ENCODE measurements at places on chromosomes 13 and 19.

- DNase-seq = no peak
Measured at GRCh38 chr13:46799139-46799538, 2.2 kb upstream of the ESD start.

- no peak for DNase-seq
Measured at GRCh38 chr13:93227878-93228642, 1.5 kb downstream of the GPC6 start.

DNA sequence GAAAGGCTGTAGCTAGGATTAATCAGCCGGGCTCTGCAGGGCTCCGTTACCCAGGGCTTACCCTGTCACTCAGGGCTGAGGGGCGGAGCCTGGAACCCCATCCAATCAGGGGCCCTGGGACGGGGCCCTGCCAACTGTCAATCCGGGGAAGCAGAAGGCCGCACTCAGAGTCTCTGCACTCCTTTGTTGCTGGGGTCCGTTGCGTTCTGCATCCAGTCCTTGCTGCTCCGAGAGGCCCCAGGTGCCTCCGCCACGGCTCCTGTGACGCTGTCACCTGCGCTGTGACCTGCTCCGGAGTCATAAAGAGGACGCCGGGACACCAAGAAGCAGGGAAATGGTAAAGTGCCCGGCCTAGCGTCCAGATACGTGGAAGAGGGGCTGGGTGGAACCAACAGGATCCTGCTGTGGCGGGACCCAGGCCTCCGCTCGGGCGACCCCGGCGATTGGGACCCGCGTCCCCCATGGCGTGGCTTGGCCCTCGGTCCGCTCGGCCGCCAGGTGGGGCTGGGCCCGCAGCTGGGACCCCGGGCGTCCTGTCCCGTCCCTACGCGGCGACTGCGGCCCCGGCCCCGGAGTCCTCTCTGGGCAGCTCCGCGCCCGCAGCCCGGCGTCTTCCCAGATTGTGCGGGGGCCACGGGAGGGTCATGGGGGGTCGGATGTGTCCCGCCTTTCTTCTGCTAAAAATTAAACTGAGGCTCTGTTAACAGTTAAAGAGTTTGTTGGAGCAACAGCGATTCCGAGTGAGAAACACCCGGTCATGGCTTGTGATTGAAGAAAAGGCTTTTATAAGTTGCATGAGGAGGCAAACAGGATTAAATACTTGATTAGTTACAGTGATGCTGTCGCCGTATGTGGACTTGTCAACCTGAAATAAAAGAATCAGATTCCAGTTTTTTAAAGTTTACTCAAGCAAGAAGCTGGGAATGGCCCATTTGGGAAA, at the start of gene ZNF491:
Gene ZNF491 (plus strand): TSS at position 133 of the 940 bp plus-strand sequence. CDS start 7,431 bp downstream, outside the sequence.
- DNase-seq = peak; percentile 91

DNA sequence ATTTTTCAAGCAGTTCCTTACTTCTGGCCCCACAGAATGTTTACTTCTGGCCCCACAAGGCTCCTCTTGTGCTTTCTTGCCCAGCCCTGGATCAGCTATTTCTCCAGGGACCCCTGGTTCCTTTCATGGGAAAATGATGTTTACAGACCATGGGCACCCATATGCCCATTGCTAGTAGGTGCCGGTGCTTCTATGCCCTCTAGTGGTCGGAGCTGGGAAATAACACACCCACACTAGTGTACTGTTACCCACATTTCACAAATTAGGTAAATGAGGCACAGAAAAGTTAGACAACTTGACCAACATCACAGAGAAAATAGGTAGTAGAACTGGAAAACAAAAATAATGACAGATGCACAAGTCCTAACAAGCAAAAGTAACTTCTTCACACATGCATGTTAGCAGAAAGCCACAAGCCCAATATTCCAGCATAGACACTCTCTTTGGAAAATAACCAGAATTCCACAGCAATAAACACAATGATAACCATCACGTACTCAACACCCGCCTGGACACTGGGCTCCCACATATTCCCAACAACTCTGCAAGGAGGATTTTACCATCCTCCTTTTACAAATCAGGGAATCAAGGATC, 1.3 kb upstream of the CEACAM6 start:
- DNase-seq = peak; percentile 73

DNA sequence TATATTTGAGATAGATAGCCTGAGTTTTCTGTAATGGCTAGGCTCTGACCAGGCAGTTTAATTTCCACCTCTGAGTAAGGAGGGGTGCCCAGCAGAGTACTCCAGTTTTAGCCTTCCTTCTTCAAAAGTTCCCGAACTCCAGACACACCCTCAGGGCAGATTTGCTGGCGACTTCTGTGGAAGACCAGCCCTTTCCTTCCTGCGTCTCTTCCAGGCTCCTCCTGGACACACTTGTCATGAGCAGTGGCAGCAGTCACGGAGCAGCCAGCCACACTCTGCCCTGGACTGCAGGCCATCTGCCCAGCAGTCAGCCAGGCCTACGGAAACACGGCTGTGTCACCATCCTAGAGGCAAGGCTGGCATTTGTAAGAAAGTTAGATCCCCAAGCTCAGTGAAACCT, 6.6 kb upstream of the FLT1 start:
- no peak for DNase-seq

- no peak for DNase-seq
Measured at GRCh38 chr13:20521364-20522115, 4.1 kb downstream of the CRYL1 start.

DNA sequence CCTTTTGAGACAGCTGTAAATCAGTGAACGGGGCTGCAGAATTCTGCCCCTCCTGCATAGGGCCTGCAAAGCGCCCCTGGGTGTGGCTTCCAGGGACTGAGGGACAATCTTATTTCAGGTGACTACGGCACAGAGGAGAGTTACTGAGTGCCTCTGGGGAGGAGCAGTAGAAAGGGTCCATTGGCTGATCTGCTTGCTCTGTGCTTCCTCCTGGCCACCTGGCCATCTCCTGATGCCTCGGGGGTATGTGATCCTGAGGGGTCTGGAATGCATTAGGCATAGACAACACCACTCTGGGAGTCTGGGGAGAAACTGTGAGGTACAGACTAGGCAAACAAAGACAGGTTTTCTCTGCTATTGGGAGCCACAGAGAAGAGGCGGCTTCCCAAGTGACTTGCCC, 2.8 kb downstream of the KCTD15 start:
- no peak for DNase-seq

- no peak for DNase-seq
Measured at GRCh38 chr19:24046550-24046949, 40.4 kb upstream of the ZNF254 start.

DNA sequence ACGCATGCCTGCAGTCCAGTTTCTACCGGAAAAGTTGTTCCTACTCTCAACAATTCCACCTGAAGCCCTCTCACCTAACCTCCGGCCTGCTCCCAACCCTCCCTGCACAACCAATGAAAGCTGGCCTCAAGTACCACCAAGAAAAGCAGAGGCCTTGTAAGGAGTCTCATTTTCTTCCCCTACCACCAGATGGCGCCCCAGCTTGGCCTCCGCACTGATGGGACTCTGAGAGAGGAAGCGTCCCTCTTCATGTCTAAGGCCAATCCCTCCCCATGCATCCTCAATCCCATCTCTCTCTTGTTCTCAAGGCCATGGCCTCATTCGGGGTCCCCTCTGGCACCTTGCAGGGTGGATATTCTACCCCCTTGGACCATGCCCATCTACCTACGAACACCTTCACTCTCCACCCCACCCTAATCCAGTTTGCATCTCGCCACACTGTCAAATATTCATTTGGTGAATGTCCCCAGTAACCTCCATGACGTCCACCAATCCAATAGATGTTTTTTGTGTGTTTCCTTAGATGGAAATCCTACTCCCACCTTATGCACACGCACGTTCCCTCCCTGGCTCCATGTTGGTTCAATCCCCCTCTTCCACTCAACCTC, 412.8 kb downstream of the ZNF536 start:
- DNase-seq = peak; percentile 50

- no peak for DNase-seq
Measured at GRCh38 chr19:4347521-4347920, 4.2 kb downstream of the MPND start.

DNA sequence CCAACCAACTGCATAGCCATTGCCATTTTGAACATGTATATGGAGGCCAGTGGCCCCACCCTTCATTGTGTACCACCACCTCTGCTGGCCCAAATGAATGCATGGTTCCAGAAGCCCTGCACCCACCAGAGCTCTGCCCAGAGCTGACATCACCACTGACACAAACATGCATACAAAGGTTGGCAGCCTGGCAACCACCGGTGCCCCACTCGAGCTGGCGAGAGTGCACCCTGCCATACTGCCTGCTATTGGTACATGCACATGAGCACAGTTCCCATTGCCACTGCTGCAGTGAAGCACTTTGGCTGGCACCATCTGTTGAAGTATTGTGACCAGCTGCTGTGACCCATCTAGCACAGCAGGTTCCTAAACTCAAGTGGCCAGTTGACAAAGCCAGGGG, 1564.9 kb downstream of the OLFM4 start:
- no peak for DNase-seq

GRCh38 chr19:18073197-18073596, 13.5 kb downstream of the IL12RB1 start:
- no peak for DNase-seq

DNA sequence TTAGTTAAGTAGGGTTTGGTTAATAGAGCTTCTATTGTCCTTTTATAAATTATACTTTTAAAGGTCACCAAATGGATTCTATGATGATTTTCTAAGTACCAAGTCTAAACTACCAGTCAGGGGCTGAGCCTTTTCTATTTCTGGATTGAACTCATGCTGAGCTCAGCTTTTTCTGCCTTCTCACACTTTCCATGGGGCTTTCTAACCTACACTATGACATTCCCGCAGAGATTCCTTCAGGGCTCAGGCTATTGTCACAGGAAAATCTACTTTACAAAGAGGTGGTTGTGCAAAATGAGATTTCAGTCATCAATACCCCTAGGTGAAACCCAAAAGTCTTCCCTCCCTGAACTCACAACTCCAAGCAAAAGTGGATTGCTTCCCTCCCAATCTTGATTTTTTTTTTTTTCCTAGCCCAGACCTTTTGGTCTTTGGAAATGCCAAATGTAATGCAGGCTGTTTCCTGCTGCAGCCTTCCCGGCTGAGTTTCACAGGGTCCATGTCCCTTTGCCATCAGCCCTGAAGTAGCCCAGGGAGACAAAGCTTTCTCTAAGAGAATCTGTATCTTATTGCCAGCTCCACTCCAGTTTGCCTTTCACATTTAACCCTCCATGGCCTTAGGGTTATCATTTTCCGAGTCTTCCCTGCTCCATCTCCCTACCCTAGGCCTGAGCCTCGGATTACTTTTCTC, 13.6 kb downstream of the C13orf42 start:
- DNase-seq = no peak

- DNase-seq = no peak
Measured at GRCh38 chr13:90690458-90691080, 656.9 kb upstream of the MIR17HG start.

- DNase-seq = no peak
Measured at GRCh38 chr19:31160336-31160926, 188.8 kb downstream of the TSHZ3 start.

- no peak for DNase-seq
Measured at GRCh38 chr13:77986713-77987112, 68.1 kb upstream of the EDNRB start.

DNA sequence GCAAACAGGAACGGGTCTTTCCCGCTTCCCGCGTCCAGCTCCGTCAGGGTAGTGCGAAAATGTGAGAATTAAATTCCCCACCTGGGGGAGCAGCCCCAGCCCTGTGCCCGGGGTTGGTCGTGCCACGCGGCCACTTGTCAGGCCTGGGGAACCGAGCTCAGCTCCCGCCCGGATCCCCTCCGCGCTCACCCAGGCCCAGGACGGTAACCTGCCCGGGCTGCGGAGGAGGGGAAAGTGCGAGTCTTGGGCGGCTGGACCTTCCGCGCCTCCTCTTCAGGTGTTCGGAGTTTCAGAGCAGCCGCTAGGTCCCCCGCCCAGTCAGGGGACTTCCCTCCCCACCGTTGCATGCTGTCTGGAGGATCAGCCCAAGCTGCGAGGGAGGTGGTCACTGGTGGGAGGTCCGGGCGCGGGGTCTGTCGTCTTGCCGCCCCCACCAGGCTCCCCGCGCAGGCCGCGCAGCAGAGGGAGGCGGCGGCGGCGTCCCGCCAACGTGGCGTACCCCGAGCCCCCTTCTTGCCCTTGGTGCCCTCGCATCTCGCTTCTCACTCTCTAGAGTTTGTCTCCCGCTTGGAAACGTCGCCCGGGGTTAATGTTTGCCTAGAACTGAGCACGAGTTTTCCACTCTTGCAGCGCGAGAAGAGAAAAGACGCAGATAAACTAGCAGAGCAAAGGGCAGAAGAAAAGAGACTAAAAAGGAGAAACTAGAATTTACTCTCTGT, 8.1 kb downstream of the URAD start:
- no peak for DNase-seq

DNA sequence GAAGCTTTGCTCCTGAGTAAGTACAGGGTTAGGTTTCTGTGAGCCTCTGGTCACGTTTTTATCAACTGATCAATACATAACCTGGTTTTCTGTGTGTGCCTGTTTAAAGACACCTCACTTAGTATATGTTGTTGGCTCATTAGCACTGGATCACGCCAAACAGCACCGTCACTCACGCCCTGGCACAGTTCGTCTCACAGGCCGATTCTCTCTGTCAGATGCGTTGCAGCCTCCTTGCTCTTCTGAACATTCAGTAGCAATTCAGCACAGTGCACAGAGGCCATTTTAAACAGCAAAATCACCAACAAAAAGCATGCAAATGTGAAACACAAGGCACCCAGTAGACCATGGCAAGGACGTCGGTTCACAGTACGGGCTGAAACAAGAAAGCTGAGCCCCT, 288.5 kb downstream of the IRS2 start:
- no peak for DNase-seq

DNA sequence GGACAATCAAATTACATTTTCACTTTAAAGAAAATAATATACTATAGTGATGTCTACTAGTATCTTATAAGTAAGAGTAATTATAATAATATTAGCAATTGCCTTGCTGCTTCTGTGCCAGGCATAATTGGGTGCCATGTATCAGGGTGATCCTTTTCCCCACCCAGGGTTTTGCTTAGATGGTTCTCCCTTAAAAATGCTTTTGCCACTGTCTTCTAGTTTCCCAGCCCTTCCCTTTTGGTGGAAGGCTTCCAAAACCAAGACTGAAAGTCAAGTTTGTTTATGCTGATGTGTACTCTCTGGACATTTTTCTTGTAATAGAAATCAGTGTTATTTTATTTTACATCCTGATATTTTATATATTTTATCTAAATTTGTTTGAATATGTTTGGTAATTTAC, 77.8 kb downstream of the ITGBL1 start:
- no peak for DNase-seq

DNA sequence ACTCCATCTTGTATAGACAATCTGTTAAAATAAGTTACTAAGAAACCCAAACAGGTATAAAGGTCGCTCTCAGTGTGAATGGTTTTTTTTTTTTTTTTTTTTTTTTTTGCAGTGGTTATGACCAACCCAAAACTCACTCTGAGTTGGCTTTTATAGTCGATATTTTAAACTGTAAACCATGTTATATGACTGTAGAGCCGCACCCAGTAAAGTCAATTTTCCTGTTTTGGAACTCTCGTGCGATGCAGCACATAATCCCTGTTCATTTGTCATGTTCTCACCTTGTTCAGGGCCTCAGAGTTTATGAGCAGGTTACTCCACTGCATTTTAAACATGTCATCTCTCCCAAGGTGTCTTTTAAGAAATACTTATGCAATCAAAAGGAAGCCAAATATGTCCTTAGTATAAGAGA, 112.5 kb downstream of the KLF5 start:
- DNase-seq = no peak

Data from activated naive CD4-positive, alpha-beta T cell treated with anti-CD3 and anti-CD28 coated beads, Interleukin-2, amount 50 U/mL, for 16 hours (primary cell).